ENCODE measurements at places on chromosomes 1 and 21.

- no peak for DNase-seq
These were observed 321.1 kb downstream of the KCTD3 start for GRCh38 chr1:215888159-215888558.

DNA sequence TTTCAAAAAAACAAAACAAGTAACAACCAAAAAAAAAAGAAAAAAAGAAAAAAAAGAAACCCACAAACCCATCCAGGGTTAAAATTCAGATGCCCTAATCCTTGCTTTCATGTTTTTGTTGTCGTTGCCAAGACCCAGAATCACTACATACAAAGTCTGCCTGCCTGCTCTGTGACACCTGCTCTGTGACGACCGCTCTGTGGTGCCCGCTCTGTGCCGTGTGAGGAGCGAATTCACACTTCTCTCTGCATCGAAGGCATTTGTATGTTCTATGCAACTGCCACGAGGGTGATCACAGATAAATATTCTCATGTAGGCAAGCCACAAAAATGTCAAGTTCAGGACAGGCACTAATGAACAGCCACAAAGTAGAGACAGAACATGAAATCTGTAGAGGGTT, 178.6 kb downstream of the SLC45A1 start:
- DNase-seq: no peak

GRCh38 chr1:62852253-62852652, 68.3 kb downstream of the ATG4C start:
- DNase-seq: no peak

DNA sequence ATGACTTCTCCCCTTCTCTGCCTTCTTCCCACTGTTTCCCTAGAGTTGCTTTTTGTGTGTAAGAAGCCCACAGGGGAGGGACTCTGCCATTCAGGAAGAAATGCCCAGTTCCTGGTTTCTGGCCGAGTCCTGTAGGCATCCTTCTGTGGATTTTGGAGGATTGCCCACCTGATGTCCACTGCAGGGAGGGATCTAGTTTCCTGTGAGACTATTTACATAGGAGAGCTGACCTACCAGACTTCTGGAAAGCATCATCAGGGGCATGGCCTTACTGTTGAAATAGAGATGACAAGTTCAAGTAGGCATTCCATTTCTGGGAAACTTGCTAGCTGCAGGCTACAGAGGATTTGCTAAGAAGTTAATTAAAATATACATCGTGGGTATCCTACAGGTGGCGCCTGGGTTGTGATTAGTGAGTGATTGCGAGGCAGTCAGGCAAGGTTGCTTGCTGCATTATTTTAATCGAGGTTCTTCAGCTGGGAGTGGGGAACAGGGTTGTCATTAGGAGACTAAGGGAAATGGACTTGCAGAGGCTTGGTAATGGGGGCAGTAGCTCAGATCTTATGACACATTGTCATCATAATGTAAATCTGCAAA, 148.7 kb downstream of the HHAT start:
- no peak for DNase-seq

- DNase-seq: no peak
These were observed 91.9 kb downstream of the GTF2B start for GRCh38 chr1:88799491-88799890.

- no peak for DNase-seq
These were observed 27.1 kb upstream of the CD2 start for GRCh38 chr1:116726872-116727820.

GRCh38 chr1:39146681-39147080, 57.8 kb upstream of the MACF1 start:
- no peak for DNase-seq

GRCh38 chr1:67446893-67447292, 16.7 kb upstream of the SERBP1 start:
- no peak for DNase-seq

- no peak for DNase-seq
These were observed 99.0 kb downstream of the RYR2 start for GRCh38 chr1:237140986-237141385.

- DNase-seq: no peak
These were observed at the start of gene EDN2 for GRCh38 chr1:41484402-41485241. Gene EDN2 (minus strand): TSS chr1:41484683. CDS start chr1:41484601, 82 bp downstream.

GRCh38 chr1:4126731-4127591, 226.9 kb upstream of the C1orf174 start:
- no peak for DNase-seq

DNA sequence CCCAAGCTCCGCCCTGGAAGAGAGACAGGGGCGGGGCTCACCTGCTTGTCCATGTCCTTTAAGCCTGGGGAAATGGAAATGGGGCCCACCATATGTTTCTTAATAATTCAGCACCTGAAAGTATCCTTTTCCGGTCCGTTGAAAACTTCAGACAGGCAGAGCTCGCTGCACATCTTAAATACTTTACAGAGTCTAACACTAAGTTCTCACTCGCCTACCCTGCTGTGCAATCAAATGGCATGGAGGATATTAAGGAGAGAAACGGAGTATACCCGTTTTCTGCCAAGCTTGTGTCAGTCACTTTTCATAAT, 467 bp upstream of the CC2D1B start:
- DNase-seq: no peak
